Mesenchymal stem cell (in vitro differentiated cells and primary cell): ENCODE measurements at places on chromosomes 2 and 18.

GRCh38 chr2:100666996-100667395, 104.2 kb downstream of the PDCL3 start:
- no peak for DNase-seq

GRCh38 chr18:75779450-75779849, 351.9 kb upstream of the SMIM21 start:
- DNase-seq = no peak

DNA sequence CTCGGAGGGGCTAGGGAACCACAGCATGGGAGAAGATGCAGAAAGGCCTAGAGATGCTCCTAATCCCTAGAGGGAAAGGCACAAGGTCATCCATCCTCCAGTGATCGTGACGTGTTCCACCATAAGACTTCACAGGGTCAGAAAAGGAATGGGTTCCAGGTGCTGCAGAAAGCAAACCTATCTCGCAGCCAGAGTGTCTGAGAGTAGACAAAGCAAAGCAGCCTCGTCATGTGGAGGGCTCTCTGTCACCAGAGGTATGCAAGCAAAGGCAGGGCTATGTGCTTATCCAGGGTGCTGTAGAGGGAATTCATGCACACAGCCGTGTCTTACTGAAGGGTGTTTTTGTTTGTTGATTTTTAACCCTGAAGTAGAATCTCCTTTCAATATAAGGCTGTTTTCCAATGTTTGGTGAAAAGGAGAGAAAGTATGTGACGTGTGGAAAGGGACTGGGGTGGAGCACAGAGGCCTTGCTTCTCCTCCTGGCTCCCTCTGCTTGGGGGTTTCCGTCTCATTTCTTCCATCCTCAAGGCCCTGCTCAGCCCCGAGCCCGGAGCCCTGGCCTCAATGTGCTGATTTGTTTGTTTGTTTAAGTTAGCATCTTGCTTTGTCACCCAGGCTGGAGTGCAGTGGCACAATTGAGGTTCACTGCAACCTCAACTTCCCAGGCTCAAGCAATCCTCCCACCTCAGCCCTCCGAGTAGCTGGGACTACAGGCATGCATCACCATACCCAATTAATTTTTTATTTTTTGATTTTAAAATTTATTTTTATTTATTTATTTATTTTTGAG, 3.0 kb downstream of the GPR55 start:
- DNase-seq = no peak

DNA sequence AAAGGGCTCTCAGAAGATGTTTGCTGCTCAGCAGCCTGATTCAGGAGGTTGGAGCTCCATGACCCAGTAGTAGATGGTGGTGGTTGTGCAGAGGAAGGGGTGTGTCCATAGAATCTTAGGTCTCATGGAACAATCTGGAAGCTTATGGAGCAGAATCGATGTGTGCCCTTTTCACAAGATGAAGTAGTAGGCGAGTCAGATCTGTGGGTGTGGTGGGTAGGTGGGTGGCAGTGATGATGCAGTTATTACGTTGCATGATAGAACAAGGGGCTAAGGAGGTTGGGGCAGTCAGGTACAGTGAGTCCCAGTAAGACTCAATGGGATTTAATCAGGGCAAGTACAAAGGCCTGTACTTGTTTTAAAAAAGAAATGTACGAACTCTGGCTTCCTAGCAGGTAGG, 9.1 kb downstream of the TET3 start:
- DNase-seq = no peak

GRCh38 chr2:217477583-217477982, 525.2 kb downstream of the TNS1 start:
- DNase-seq = no peak

DNA sequence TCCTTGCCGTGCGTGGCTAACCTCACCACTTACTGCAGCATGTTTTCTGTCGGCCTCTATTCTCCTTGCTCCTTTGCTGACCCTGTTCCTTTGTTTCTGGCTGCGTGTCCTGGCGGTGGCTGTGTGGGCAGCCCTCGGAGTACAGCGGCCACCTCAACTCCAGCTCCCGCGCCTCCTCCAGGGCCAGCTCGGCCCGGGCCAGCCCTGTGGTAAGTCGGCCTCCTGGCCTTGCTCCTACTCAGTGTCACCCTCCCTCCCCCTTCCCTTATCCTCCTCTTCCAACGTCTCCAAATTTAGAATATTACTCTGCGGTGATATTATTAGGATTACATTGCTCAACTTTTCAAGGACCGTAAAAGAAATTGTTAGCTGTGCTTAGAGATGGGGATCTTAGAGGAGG, 59.5 kb upstream of the RBM44 start:
- DNase-seq = no peak

- peak; percentile 45 for DNase-seq
Observed at GRCh38 chr2:109644571-109645275, 30.6 kb downstream of the SOWAHC start.

DNA sequence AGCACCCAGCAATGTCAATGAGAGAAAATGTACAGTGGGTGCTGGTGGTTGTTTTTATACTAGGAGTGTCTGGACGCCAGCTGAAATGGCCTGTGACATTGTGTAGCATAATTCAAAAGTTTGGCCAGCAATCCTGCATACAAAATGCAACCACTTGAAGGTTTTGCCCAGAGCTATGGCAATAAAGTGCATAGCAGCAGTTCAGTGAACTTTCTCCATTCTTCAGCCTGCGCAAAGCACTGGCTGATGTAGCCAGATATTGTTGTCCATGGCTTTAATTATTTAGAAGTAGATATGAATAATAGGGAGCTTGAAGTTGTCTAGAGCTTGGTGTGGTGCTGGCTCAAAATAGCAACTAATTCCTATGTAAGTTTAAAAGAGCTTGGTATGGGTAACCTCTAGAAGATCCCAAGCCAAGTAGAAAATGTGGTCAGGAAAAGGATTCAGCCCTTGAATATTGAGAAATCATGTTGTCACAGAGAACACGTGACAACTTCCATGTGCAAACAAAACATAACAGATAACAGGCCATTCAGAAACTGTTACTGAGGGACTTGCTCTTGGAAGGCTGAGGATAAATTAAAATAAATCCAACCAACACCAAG, 33.3 kb upstream of the PGAP1 start:
- peak; percentile 70 for DNase-seq

- no peak for DNase-seq
Observed at GRCh38 chr18:42137693-42138375, 182.8 kb downstream of the PIK3C3 start.

DNA sequence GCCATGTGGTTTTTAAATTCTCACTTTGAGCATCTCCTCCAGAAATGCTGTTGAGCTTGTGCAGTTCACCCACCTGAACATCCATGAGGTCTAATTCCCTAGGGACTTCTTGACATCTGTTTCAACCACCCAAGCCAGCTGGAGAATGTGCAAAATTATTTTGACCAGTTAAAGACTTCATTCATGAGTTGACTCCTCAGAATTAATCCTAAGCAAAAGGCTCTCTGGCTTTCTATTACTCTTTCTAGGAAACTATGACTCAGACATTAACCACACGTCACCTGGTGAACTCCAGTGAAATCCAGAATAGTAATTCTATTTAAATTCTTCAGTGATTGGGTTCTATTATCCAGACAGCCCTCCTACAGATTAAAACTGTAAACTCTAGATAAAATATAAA, 247.5 kb downstream of the NBAS start:
- peak; percentile 50 for DNase-seq

DNA sequence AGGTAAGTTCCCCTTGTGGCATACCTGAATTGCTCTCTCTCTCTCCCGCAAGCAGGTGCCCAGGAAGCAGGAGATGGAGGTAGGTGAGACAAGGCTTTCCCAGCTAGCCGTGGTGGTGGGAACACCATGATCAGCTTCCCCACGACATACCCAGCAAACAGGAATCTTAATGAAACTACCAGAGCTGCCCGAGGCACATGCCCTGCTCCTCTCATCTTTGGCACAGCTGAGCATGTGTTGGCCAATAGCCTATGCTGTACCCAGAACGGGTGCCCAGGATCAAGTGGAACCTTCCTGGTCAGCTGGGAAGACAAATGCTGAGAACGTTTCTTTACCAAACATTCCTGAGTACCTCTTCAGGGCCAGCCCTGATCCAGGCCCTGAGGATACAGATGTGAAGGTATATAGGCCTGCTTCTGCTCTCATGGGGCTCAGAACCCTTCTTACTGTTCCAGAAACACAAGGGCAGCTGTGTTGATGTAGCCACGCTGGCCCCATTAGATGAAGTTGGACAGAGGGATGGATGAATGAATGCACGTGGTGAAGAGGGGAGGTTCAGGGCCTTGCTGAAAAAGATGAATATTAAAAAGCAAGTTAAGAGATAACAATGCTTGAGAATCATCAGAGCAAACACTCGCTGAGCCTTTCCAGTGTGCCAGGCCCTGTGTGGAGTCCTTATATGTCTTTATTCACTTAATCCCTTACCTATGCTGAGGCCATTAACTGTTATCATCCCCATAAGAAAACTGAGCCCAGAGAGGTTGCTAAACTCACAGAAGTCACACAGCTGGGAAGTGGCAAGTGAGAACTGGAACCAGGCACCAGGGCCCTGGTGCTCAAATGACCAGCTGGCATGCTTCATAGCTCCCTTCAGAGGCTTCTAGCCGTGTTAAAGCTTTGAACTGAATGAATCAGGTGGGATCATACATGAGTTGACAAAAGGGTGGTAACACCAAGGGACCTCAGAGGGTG, 68.8 kb upstream of the TMEM247 start:
- no peak for DNase-seq

DNA sequence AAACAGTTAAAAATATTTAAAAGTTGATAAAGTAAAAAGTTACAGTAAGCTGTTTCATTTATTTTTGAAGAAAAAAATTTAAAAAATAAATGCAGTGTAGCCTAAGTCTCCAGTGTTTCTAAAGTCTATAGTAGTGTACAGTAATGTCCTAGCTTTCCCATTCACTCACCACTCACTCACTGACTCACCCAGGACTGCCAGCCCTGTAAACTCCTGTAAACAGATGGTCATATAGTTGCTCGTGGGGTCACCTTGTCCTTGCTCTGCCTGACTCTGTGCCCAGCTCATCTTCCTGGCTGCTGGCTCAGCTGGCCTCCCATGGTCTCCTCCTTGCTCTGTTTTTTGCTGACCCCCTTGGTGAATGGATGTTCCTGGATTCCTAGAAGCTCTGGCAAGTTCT, 180.3 kb downstream of the VAPA start:
- peak; percentile 80 for DNase-seq

- peak; percentile 96 for DNase-seq
Observed at GRCh38 chr2:152200565-152201465, 25.3 kb upstream of the STAM2 start.

DNA sequence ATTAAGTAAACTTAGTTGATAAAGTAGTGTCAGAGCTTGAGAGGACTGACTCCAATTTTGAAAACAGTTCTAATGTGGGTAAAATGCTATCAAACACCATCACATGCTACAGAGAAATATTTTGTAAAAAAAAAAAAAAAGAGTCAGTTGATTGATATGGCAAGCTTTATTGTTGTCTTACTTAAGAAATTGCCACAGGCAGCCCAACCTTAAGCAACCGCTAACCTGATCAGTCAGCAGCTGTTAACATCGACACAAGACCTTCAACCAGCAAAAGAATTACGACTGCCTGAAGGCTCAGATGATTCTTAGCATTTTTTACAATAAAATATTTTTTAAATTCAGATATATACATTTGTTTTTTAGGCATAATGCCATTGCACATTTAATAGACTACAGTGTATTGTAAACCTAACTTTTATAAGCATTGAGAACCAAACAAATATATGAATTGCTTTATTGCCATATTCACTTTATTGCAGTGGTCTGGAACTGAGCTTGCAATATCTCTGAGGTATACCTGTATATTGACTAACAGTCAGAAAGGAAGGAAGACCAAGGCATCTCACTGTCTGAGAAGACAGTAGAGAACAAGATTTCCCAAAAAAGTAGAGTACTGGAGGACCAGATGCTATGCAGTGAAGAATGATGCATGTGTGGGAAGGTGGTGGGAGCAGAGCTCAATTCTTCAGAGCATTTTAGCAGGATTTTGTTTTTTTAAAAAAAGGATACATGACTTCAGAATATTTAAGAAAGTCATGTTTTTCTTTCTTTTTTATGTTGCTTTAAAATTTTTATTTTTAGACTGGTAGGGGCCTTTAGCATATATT, 973.8 kb upstream of the GYPC start:
- DNase-seq = no peak

GRCh38 chr2:189540551-189540950, 40.0 kb downstream of the SLC40A1 start:
- no peak for DNase-seq

- DNase-seq = no peak
Observed at GRCh38 chr2:46239847-46240181, 57.4 kb upstream of the EPAS1 start.

GRCh38 chr2:10246831-10247230, 55.9 kb upstream of the HPCAL1 start:
- no peak for DNase-seq

GRCh38 chr2:222861411-222862105, 722 bp downstream of the ACSL3 start:
- no peak for DNase-seq

DNA sequence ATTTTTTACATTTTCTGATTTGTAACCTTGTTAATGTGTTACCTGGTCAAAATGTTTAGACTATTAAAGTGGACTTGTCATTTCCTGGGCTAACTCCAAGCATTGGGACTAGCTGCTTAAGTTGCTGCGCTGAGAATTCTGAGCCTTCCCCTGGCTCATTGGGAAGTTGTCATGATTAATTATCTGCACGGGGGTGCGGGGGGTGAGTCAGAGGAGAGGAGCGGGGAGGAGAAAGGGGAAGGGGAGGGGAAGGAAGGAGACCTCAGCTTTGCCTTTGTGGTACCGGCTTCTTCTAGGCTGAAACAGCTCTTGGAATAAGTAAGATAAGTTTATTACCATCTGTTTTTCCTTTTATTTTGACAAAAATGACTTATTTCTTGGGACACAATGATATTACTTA, 52.9 kb upstream of the APCDD1 start:
- DNase-seq = peak; percentile 48

GRCh38 chr2:62205554-62205953, 9.6 kb downstream of the B3GNT2 start:
- no peak for DNase-seq

DNA sequence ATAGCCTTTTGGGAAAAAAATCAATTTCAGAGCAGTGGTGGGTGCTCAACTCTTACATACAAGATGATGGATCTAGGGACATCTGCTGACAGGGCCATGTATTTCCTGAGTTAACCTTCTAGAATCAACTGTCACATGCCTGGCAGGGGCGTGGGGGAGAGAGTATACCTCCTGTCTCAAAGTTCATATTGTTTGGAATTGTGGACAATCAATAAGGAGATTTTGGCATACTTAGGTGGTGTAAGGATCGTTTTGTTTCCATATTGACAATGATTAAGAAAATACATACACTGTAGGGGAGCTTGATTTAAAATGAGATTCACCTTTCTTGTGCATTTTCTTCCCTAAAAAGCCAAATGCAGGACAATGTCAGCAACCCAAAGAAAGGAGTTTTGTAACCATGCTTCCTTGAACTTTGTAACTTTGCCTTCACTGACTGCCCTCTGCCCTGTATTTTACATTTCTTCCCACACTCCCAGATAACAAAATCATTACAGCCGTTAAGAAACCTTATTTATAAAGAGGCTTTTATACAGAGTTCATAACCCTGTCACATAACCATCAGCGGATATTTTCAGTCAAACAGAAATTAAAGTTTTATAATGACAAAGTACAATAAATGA, 88.4 kb downstream of the MEP1B start:
- DNase-seq = no peak
